Retinal pigment epithelial cell (primary cell): ENCODE measurements at places on chromosomes 1 and 21.

DNA sequence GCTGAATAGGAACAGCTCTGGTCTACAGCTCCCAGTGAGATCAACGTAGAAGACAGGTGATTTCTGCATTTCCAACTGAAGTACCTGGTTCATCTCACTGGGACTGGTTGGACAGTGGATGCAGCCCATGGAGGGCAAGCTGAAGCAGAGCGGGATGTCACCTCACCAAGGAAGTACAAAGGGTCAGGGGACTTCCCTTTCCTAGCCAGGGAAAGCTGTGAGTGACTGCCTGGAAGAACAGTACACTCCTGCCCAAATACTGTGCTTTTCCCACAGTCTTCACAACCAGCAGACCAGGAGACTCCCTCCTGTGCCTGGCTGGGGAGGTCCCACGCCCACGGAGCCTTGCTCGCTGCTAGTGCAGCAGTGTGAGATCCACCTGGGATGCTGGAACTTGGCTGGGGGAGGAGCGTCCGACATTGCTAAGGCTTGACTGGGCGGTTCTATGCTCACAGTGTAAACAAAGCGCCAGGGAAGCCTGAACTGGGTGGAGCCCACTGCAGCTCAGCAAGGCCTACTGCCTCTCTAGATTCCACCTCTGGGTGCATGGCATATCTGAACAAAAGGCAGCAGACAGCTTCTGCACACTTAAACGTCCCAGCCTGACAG is 14.7 kb downstream of the CR1L start:
- DNase-seq: no peak

DNA sequence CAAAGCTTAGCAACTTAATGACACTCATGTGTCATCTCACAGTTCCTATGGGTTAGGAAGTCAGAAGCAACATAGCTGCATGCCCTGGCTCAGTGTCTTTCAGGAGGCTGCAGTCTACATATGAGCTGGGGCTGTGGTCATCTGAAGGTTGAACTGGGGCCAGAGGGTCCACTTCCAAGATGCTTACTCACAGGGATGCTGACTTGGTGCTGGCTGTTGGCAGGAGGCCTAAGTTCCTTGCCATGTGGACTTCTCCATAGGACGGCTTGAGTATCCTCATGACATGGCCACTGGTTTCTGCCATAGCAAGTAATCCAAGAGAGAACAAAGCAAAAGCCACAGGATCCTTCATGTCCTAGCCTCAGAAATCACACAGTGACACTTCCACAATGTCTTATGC is 12.1 kb upstream of the FAM43B start:
- no peak for DNase-seq

- DNase-seq: no peak
Measured at GRCh38 chr1:121471523-121471922, 286.7 kb downstream of the SRGAP2C start.

DNA sequence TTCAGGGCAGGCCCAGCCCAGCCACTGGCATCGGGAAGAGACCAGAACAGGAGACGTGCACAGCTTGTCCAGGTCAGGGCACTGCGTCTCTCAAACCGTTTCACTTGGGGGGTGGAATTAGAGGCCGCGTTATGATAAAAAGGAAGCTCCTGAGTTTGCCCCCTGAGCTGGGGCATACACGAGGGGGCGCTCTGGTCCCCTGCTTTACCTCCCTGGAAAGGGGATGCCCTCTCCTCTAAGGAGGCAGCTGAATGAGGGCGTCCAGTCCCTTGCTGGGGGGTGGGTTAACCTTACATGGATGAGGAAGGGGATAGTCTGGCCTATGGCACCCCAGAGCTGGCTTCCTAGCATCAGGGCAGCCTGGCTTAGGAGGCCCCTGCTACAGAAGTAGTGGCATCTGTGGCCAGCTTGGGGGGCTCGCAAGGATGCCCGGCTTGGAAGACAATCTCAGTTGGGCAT is 2.3 kb downstream of the MYOG start:
- DNase-seq: no peak

DNA sequence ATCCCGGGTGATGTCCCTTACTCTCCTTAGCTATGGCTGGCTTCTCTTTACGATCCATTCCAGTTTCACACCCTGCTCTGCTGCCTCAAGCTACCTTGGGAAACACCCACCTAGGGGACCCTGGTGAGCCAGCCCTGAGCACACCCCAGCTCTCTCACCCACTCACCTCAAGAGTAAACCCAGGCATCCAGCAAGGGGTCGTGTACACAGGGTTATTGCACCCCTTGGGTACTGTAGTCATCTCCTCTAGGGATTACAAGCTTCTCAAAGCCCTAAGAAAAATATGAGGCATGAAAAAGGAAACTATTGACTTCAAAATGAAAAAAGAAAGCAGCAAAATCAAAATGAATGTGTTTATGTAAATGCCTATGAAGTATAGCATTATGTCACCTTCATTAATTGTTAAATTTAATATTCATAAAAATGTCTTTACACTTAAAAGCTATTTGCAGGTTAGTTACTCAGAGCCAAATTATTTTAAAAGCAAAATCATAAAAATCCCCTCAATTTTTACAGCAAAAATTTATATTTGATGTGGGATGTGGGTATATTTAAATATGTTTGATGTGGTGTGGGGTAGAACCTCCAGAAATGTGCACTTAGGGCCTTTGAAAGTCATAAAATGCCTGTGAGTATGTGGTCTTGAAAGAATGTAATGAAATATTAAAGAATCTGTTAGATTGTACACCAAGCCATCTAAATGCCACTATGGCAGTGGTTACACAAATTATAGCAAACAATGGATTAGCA is 190.3 kb downstream of the C1orf94 start:
- no peak for DNase-seq

DNA sequence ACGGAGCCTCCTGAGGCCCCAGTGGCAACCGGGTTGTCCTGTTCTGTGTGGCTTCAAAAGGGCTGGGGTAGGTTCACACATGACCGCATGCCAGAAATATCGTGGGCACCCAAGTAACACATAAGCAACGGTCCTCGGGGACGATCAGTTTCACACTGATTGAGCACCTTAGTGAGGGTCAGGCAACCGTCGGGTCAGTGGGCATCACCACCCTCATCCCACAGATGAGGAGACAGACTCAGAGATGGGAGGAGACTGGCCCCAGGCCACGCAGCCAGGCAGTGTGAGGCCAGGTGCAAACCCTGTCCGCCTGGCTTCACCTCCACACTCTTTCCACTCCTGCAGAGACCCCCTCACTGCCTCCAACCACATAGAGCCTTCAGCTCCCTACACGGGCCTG is 309.8 kb downstream of the MATN1 start:
- no peak for DNase-seq

DNA sequence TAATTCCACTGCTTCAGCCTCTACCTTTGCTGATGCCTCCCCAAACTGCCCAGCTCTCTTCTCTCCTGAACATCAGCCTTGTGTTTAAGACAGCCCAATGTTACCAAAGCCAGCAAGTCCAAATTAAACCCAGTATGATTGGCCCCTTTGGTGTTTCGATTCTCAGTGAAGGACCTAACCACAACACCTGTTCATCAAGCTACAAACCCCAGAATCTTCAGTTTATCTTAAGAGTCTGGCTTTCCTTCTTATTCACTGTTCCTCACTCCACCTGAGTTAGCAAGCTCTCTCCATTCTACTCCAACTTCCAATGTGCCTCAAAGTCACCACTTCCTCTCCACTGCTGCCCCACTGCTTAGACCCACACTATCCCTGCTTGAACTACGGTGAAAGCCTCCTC is 25.5 kb upstream of the ITPKB start:
- DNase-seq: no peak

DNA sequence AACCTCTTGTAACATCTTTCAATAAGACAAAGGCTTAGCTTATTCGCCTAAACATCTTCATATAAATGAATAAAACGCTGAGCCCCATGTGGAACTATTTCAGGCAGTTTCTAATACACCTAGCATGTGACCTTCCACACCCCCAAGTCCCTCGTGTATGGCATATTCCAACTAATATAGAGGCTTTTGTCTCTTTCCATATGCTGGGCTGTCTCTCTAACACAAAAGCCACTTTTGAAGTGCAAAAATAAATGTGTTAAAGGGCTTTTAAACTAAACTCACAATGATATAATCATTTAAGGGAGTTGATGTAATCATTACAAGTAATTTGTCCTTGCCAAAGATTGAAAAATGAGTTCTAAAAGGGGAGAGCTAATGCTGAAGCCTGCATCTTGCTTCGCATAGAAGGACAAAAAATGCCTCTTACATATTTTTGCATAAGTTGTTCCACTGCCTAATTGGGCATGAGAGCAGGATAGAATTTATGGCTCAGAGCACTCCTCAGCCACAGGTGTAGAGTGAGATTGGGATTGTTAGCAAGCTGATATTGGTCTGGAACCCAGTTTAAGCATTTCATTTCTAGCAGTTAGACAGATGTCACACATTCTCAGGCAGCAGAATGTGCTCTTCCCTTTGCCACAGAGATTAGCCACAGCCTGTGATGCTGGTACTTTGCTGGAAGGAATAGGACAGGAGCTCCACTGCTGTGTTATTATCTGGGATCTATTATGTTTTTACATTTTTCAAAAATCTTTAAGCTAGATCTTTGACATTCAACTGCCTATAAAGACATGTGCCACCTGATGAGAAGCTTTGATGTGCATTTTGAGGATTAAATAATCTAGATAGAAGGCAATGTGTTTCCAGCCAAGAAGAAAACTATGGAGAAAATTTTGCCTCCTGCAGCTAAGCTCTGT is 1044.4 kb downstream of the ADGRL2 start:
- DNase-seq: no peak

DNA sequence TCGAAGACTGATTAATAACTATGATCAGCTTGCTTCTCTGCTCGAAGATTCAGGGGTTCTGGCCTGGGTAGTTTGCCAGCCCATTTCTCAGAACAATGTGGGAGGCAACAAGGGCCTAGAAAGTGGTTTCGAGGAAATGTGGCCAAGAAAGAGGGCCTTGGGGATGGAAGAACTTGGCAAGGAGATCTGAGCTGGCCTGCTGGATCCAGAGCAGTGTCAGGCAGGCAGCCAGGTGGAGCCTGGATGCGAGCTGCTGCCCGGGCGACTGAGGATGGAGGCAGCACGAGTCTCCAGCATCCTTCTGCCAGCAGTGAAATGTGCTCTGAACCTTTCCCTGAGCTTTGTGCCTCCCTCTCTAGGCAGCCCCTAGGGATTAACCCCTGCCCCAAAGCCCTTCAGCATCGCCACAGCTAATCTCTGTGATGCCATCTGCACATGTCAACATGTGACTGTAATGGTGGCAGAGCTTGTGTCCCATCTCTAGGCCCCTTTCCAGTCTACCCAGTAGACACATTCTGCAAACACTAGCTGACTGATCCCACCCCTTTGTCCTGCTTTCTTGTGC is 61.0 kb upstream of the NEK2 start:
- no peak for DNase-seq

GRCh38 chr21:39802217-39802616 is 57.2 kb downstream of the IGSF5 start:
- DNase-seq: no peak

GRCh38 chr1:201889090-201889968 is 631 bp downstream of the SHISA4 start:
- no peak for DNase-seq

DNA sequence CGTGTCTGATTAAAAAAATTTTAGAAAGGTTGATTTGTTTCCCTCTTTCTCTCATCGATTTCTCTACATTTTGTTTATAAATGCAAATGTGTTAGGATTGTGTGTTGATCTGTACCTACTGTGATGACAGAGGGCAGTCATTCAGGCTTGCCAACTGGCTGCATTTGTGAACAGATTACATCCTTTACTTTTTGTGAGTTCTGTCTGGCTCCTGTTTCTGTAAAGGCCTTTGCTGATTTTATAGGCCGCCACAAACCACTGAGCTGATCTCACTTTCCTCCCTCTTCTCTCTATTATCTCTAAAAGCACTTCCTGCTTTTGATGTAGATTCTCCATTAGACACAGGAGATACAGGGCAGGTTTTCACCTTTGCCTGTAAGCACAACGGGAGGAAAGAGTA is 106.8 kb downstream of the ESRRG start:
- no peak for DNase-seq

DNA sequence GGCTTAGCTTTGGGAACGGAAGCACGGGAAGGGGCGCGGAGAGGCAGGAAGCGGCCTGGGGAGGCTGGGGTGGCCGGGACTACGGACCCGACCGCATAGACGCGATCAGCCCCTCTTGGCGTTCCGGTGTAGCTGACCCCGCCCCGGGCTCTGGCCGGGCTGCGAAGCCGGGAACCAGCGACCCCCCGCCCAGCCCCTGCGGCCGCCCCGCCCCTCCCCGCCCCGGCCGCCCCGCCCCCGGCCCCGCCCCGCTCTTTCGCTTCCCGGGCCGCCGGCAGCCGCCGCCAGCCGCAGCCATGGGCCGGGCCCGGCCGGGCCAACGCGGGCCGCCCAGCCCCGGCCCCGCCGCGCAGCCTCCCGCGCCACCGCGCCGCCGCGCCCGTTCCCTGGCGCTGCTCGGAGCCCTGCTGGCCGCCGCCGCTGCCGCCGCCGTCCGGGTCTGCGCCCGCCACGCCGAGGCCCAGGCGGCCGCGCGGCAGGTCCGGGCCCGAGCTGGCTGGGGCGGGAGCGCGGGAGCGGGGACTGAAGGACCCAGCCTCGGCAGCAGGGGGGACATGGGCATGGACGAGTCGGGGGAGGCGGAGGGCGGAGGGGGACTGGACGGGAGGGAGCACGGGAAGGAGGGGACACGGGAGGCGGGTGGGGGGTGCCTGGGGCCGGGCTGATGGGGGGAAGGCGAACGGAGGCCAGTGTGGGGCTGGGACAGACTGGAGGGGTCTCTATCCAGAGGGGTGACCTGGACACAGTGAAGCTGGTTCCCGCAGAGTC is at the start of gene SELENON:
Gene SELENON (plus strand): TSS at position 259 of the 768 bp plus-strand sequence. CDS start 38 bp downstream, at position 297.
- no peak for DNase-seq

DNA sequence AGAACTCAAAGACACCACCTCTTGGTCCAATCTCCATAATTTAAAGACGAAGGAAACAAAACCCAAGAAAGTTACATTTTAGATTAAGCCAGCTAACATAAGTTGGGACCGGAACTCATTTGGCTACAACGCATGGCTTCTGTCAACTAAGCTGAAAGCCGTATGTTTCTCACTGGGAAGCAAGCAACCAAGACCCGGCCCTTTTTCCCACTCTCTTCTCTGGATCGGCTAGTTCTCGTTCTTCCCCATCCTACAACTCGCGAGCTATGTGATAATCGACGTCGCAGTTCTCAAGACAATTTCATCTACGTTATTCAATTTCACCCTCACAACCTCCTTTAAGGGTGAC is 601 bp downstream of the CCT8 start:
- no peak for DNase-seq

GRCh38 chr1:205961991-205962820 is 18.9 kb upstream of the SLC26A9 start:
- no peak for DNase-seq

- DNase-seq: no peak
Measured at GRCh38 chr21:44375761-44376241, 22.4 kb downstream of the TRPM2 start.

DNA sequence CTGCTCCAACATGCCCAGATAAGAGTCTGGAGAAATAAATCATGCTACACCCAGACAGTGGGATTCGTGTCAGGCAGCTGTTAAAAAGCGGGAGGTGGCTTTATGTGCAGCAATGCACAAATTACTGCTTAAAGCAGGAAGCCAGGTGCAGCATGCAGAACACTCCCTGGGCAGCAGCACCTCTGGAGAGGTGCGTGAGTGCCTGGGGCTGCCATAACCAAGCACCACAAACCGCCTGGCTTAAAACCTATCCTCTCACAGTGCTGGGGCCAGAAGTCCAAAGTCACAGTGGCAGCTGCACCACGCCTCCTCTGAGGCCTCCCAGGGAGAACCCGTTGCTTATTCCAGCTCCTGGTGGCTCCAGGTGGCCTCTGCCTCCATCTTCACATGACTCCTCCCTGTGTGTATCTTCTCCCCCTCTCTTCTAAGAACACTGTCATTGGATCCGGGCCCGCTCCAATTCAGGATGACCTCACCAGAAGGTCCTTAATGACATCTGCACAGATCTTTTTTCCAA is 115.6 kb downstream of the SIK1 start:
- no peak for DNase-seq

- DNase-seq: no peak
Measured at GRCh38 chr1:43449708-43450069, 4.0 kb downstream of the HYI start.
